LHCN-M2 (cell line): ENCODE measurements at places on chromosomes 3 and 15. TPM values are rescaled to one million over a fixed set of nuclear protein-coding genes. Genes with fewer than 3 reads are reported as not detected.

ATR gene
- 24.7 and 31.2 TPM in 2 replicates for total RNA-seq

POTEB3 gene
- total RNA-seq, result not detected in 2 replicates

BOC gene
- 2.4 and 3.7 TPM in 2 replicates for total RNA-seq

MME gene
- 258 and 388 TPM in 2 replicates for total RNA-seq

WDR72 gene
- not detected in 2 replicates for total RNA-seq

SAMMSON gene
- not detected in 2 replicates for total RNA-seq

LMOD3 gene
- 0.90 and 4.6 TPM in 2 replicates for total RNA-seq

BSN gene
- total RNA-seq, result 0.13 and 0.17 TPM in 2 replicates

OXTR gene
- total RNA-seq, result 17.7 and 18.2 TPM in 2 replicates

PIAS1 gene
- 13.2 and 13.5 TPM in 2 replicates for total RNA-seq
